ENCODE measurements at places on chromosomes 2 and 18.
A peak's percentile ranks its signal among the peaks of the same experiment; 100 is the strongest.

DNA sequence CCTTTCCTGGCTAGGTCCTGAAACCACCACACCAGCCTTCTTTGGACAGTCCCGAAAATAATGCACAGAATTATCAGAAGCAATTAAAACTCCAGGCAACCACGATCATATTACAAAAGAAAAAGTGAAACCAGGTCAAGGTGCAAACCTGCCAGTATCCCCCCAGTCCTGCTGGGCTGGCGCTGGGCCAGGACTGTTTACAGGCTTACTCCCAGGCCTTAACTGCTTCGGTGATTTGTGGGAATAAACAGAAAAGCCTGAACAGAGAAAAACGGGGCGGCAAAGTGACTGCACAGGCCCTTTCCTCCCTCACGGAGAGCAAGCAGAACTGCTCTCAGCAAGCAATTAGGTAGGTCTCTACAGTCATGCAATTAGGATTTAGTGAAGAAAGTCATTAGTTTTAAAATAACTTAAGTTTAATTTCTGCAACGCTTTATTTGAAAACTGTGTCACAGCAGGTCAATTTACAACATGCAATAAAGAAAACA, 1.3 kb downstream of the HDAC4 start:
- DNase-seq: peak; percentile 34

DNA sequence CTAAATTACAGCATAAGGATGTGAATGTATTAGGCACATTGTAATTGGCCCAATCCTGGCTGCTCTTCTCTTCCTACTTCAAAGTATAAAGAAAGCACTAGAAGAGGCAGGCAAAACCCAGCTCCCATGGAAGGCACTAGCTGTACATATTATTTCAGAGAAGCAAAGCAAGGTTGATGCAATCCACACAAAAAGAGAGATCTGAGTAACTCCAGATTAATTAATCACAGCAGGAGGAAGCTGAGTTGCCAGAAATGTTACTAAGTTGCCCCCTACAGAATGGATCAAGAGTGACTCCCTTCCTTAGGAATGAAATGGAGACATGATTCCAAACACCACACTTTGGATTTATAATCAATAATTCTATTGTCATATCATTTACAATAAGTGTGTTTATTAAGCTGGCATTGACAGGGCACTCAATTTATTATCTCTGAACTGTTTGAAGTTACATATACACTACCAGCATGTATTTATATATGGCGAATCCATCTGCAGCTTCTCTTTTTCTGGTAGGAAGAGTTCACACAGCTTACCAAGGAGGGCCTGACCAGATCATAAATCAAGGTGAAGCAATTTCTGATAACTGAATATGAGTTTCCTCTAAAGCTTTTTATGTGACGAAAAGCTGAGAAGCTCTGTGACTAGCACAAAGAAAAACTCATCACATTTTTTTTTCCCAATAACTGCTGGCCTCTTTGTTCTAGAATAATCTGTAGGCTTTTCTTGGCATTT, 393.1 kb upstream of the LYPD1 start:
- no peak for DNase-seq

DNA sequence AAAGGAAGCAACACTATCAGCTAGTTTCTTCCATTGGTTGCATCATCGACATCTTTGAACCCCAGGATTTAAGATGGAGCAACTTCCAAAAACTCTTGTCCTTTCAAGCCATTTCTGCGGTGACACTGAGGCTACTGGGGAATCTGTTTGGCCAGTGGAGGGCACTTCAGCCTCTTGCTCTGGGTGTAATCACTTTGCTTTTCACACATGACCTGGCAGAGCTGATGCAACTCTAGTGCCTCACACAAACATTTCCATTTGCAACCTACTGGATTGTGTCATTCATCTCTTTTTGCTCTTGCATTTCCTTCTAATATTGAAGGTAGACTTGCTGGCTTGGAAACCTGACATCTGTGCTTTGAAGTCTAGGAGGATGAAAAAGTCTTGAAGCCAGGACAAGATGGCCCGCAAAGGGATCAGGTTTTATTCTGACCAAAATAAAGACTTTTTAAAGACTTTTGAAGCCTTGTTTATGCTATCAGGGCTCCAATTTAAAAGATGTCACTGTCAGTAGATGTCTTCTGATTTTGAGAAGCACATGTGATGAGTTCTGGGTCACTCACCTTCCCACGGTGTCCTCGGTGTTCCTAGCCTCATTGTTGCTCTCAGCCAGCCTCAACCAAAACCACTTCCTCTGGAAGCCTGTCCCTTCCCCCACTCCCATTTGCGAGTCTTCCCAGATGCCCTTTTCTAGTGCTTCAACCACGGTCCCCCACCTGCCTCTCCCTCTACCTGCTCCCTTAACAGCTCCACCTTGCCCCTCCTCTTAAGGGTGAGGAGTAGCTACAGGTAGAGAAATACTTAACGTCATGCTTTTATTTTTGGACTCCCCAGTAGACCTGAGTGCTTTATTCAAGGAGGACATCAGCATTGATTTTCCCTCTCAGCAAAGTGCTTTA, 69.7 kb upstream of the KCNE4 start:
- no peak for DNase-seq

GRCh38 chr2:167862296-167862695, 385.1 kb downstream of the STK39 start:
- no peak for DNase-seq

DNA sequence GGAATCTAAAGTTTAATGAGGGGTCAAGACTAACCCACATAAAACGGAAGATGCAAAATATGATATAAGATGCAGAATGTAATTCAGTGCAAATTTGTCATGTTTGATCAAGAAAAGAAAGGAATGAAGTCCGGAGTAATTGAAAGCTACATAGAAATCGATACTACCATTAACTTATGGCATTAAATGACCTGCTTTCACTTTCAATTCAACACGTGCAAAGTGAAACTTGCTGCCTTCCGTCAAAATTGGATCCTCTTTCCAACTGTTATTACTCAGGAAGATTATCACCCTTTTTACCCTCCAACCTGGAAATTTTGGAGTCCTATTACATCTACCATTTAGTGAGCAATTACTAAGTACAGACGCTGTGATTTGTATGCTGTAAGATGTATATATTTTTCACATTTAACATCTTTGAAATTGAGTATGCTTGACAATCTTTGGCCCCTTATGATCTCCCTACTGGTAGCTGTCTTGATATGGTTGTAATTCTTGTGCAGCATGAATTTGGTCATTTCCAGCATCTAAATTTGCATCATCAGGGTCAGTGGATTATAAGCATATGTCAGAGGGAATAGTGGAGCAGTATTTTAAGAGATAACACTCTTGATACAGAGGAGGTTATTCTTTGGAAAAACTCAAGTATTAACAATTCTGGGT, 18.6 kb downstream of the UNC80 start:
- peak; percentile 37 for DNase-seq

GRCh38 chr18:23317975-23318675, 135.0 kb upstream of the RIOK3 start:
- DNase-seq: no peak

GRCh38 chr2:37671009-37671815, at the start of gene CDC42EP3:
Gene CDC42EP3 (minus strand): TSS chr2:37671642. CDS start chr2:37646587, 25,055 bp downstream.
- DNase-seq: peak; percentile 70

DNA sequence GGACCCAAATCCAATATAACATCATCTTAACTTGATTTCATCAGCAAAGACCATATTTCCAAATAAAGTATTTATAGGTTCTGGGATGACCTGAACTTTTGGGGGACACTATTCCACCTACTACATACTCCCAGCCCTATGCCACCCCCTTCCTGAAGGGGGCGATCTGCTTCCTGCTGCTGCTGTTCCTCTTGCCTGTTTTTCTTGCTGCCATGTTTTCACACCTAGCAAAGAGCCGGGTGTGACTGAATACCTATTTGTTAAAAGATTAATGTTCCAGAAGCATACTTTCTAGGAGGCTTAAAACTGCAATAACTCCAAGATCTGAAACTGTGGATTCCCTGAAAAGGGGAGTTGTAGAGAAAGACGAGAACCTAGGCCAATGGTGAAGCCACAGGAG, 89.7 kb downstream of the ICOS start:
- no peak for DNase-seq

DNA sequence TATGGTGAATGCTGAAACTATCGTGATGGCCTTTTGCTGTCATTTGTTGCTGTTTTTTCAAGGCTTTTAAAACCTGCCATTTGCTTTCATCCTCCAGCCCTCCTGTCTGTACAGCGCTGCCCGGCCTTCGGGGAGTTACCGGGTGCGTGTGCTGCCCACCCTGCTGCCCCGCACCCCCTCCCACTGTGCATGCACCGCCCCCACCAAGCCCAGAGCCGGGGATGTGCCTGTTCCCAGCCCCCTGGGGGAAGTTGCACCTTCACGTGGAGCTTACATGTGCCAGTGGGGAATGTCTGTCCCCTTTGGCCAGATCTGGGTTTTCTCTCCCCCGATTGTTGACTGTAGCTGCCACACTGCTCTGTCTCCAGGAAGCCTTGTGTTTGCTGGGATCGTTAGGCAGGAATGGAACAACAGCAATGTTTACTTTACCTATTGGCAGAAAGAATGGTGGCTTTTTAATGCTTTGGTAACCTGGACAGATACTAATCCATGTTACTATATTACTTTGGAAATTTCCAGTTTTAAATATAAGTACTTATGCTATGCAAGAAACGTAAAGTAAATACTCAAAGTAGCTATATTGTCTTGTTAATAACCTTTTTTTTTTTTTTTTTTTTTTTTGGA, 64.8 kb upstream of the RBM44 start:
- no peak for DNase-seq

- no peak for DNase-seq
Measured at GRCh38 chr18:41548521-41549260, 406.3 kb upstream of the PIK3C3 start.

DNA sequence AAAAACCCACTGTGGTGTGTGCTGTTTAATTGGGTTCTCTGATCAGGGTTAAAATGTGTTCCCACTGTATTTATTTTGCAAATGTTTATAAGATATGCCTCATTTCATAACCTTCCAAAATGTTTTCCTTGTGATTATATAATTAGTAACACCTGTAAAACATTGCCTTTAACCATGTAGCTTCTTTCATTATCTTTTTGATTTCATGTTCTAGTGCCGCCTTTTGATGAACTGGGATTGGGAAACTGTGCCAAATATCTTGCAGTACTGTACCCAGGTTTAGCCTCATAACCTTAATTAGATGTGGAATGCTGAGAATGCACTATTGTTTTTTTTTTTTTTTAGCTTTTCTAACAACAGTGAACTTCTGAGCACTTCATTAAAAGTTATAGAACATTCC, 96.9 kb downstream of the TANC1 start:
- no peak for DNase-seq

DNA sequence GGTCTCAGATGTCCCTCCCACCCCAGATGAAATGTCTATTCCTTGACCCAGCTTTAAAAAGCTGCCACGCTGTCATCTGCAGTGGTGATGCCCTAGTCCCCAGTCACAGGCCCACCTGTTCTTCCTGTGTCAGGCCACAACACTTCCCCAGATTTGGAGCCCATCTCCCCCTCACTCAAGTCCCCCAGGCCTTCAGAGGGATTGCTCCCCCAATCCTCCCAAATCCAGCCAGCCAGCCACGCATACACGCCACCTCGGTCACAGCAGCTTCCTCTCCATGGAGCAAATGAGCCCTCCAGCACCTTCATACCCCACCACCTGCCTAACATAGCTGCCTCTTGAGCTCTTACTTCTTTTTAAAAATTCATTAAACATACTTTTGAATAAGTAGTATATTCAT, 7.8 kb downstream of the ASTL start:
- DNase-seq: peak; percentile 14

- DNase-seq: no peak
Measured at GRCh38 chr2:159922563-159922962, 124.6 kb upstream of the CD302 start.

GRCh38 chr2:168534926-168535325, 78.9 kb downstream of the CERS6 start:
- no peak for DNase-seq

DNA sequence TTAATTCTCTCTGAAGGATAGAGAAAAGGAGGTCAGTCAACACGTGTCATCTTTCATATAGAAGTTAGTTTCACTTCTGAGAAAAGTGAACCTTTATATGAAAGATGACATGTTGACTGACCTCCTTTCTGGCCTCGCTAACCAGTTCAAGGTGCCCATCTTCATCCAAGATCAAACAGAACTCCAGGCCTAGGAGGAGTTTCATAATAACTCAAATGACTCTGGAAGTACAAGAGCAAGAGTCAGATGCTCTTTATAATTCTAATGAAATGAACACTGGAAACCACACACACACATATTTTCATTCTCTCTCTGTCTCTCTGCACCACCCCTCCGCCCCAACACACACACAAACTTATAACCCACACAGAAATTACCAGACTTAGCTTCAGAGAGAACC, 16.3 kb downstream of the ANKRD44 start:
- DNase-seq: peak; percentile 65

- peak; percentile 68 for DNase-seq
Measured at GRCh38 chr2:170409164-170409535, 231.2 kb downstream of the MYO3B start.

DNA sequence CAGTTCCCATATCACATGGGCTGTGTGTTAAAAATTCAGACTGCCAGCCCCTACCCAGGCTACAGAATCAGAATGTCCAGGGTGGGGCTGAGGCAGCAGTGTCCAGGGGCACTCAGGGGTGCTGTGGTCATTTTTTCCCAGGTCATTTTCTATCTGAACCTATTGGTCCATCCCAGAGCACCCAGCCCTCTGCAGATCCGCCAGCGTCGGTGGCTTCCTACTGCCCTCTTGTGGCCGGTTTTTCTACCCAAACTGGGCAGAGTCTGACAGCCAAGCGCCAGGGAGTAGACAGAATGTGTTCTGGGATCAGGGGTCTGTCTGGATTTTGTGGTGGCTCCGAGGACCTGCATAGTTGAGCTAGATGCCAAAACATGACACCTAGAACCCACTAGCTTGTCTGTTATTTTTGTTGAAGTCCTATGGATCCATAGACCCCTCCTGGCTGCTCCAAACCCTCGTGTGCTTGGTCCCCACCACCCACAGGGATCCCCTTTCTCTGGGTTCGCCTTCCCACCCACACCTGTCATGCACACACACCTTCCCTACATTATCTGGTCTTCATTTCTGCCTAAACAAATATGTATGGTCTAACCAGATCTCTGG, 34.1 kb upstream of the RMDN2 start:
- peak; percentile 67 for DNase-seq

- no peak for DNase-seq
Measured at GRCh38 chr2:36536776-36537175, 61.2 kb downstream of the FEZ2 start.

- DNase-seq: no peak
Measured at GRCh38 chr2:157856187-157856515, 20.0 kb downstream of the ACVR1 start.

- DNase-seq: peak; percentile 33
Measured at GRCh38 chr18:79684283-79684631, 4.7 kb downstream of the CTDP1 start.

GRCh38 chr2:128324008-128324896, 5.6 kb upstream of the HS6ST1 start:
- no peak for DNase-seq
